ENCODE measurements at places on chromosomes 2 and 18. TPM values are rescaled to one million over a fixed set of nuclear protein-coding genes. Genes with fewer than 3 reads are reported as not detected.

The CYS1 gene
- 10.8 TPM for polyA plus RNA-seq

The SERPINB4 gene
- 2.2 TPM for polyA plus RNA-seq

DNA sequence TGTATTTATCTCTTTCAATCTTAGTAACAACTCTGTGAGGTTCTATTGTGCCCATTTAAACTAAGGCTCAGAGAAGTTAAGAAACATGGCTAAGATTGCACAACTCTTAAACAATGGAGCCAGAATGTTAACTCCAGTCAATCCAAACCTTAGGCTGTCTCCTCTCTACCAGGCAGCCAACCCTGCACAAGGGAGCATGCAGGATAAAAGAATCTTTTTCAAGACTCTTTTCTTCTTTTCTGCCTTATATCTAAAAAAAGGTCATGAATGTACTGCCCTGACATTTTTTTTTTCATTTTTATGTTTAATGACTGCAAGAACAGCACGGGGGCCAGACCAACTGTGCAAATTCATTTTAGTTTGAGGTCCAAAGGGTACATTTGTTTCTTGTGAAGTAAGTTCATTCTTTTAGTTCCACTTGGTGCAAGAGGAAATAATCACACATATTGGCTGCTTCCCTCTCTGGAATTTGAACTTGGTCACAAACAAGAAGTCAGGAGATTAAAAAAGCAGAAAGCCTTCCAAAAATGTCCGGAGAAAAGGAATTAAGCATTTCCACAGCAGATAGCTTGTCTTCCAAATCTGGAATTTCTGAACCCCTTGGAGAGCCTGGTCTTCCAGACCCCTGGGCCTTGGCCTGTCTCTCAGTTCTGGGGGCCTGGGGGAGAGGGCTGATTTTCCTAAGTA, 96.0 kb upstream of the RIOK3 start:
- peak; percentile 73 for DNase-seq

The CNPPD1 gene
- polyA plus RNA-seq, result 32.4 TPM

- no peak for DNase-seq
These were observed 251.6 kb downstream of the BCL2 start for GRCh38 chr18:63067939-63068338.

GRCh38 chr2:181894381-181894780, 2.9 kb downstream of the ITPRID2 start:
- no peak for DNase-seq

DNA sequence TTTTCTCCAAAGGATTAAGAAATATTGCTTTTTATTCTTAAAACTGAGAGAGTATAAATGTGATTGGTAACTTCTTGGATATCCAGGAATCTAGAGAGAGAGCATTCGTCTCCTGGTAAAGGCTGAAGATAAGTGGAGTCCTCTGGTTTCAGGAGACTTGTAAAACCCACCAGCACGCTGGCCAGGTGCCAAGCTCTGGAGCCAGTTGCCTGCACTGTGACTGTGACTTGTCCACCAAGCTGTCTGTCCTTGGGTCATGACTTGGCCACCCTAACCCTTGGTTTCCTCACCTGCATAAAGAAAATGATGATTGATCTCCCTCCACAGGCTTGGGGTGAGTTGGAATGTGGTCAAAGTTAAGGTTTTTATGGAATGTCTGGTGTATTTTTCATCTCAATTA, 185.4 kb upstream of the NCKAP5 start:
- no peak for DNase-seq

DNA sequence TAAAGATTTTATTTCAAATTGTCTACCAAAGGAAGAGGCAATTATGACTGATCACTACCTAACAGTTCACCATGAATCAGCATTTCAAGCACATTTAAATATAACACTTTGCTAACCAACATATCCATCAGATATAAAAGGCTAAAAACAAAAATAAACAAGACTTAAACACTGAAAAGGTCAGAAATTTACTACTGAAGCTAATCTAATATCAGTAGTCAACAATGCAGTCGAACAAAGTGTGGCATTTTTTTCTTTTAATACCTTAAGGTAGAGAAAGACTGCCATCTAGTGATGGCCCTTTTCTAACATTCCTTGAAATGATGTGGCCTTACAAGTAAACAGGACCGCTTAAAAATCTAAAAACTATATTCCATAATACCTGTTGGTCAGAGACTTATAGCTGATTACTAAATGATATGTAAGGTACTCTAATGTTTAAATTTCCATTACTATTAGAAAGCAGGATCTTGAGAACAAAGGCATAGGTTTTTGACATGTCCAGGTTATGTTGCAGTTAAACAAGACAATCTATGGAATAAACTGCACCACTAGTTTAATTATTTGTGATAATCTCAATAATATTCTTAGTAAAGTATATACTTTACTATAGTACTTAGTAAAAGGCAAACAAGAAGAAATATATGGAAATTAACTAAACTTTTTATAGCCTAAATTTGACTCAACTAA, 80.0 kb downstream of the EXOC6B start:
- DNase-seq, result peak; percentile 70

DNA sequence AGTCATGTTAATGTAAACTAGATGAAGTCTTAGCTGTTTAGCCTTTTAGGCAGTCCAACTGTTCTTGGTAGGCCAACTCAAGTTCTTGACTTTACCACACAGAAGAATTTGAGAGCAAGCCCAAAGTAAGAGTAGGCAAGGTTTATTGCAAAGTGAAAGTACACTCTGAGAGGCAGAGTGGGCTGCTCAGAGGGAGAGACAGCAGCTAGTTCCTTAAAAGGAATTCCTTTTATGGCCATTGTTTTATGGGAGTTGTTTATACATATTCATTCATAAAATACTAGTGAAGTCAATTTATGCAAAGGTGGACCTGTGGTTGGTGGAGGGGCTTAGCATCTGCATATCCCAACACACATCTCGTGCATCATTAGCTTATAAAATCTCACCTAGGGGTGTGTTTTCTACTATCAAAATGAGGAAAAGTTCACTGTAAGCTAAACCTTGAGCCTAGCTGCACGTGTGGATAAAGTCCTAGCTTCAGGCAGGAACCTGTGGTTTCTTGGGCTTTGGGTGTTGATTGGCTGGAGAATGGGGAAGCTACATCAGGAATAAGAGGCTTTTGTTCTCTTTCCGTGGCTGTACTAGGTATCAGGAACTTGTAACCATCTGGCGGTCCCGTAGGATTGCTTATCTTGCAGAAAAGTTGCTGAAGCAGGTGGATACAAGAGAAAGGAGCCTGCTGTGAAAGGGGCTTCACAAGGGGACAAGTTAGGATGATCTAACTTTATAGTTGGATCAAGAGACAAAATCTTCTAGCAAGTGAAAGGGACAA, 110.4 kb upstream of the GULP1 start:
- no peak for DNase-seq
